Sigmoid colon (tissue), 7 donors: ENCODE measurements at places on chromosomes 5 and 9. TPM values are rescaled to one million over a fixed set of nuclear protein-coding genes. Genes with fewer than 3 reads are reported as not detected.

Gene TMEM232
- total RNA-seq: 4.4 TPM

Gene CDC42SE2
- total RNA-seq: 33.2 TPM

DNA sequence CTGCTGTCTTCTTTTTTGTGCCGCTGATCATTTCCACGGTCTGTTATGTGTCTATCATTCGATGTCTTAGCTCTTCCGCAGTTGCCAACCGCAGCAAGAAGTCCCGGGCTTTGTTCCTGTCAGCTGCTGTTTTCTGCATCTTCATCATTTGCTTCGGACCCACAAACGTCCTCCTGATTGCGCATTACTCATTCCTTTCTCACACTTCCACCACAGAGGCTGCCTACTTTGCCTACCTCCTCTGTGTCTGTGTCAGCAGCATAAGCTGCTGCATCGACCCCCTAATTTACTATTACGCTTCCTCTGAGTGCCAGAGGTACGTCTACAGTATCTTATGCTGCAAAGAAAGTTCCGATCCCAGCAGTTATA is 17.1 kb downstream of the F2R start:
- DNase-seq: no peak
- no peaks in the 10 kb centered on the region for H3K27me3 ChIP-seq
- no peaks in the 10 kb centered on the region for H3K36me3 ChIP-seq
- no peak overlapping the region for H3K4me3 ChIP-seq

GRCh38 chr5:136999787-137000186 is 499.3 kb downstream of the SPOCK1 start:
- H3K4me3 ChIP-seq: no peak overlapping the region
- no peaks in the 10 kb centered on the region for H3K36me3 ChIP-seq
- H3K4me1 ChIP-seq: no peaks in the 10 kb centered on the region
- DNase-seq: no peak
- H3K27me3 ChIP-seq: no peaks in the 10 kb centered on the region

Gene AJM1
- total RNA-seq: 8.6 TPM

GRCh38 chr5:139178935-139179334 is 19.2 kb downstream of the SIL1 start:
- H3K4me1 ChIP-seq: peaks cover 4% of the 10 kb centered on the region
- no peak for DNase-seq
- H3K36me3 ChIP-seq: no peaks in the 10 kb centered on the region
- no peak overlapping the region for H3K4me3 ChIP-seq

- H3K27me3 ChIP-seq: no peaks in the 10 kb centered on the region
- no peak overlapping the region for H3K4me3 ChIP-seq
- DNase-seq: no peak
- no peak overlapping the region for H3K27ac ChIP-seq
- H3K4me1 ChIP-seq: peaks cover 16% of the 10 kb centered on the region
- no peaks in the 10 kb centered on the region for H3K36me3 ChIP-seq
These were observed 36.9 kb upstream of the TESK1 start for GRCh38 chr9:35568196-35568595.
